Natural killer cell treated with Interleukin-12 subunit alpha and Interleukin-12 subunit beta and Interleukin-15 and Interleukin-18, amount 100 ng/mL, for 72 hours (primary cell): ENCODE measurements at places on chromosomes 7 and 10.

GRCh38 chr7:138679793-138680192 is 21.4 kb downstream of the SVOPL start:
- no peak for DNase-seq

DNA sequence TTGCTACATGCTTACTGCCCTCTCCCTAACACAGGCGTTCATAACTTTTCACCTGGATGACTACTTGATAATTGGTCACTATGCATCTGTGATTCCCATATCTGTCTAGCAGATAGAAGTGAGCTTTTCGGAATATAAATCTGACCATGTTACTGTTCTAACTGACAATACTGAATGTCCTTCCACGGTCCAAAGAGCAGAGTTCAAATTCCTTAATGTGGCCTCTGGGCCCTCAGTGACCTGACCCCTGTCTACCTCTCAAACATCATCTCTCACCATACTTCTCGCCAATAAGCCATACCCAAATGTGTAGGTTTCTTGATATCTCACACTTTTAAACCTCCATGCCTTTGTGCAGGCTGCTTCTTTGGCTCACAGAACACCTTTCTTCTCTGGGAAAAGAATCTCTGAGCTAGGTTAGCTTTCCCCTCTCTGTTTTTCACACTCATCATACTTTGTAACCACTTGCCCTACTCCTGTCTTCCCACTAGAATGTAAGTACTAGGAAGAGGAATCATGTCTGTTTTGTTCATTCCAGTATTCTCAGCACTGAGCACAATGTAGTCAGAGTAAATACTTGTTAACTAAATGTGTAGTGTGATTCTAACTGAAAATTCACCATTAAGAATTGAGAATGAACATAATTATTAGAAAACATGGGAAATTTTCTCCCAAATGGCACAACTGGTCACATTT is 39.2 kb upstream of the LRRC17 start:
- DNase-seq, result no peak

DNA sequence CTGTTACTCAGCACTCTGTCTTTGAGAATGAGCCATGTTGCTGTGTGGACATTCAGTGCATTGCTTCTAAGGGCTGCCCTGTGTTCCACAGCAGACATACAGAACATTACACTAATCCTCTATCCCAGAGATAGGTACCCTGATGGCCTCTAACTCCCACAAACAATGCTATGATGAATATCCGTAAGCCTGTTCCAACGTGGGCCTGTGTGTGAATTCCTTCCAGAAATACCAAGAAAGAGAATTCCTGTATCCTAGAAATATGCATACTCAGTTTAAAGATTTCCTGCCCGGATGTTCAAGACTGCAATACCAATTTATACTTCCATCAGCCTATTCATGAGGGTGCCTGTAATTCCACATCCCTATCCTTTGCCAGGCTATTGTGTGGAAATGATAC is 21.3 kb upstream of the ST8SIA6 start:
- DNase-seq, result no peak

DNA sequence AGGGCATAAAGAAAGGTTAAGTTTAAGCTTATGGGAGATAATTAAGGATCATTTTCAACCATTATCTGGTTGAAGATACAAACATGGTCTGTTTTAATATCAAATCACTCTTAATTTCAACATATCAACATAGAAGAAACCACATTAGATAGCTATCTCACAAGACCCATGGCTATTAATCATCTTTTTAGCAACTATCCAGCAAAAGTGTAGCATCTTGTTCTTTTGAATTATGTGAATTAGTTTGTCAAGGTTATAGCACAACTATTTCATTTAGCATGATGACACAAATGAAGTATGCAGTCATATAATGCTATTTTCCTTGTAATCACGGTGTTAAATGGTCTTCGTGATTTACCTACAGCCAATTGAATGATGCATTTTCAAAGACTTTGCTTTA is 58.9 kb upstream of the PPP1R9A start:
- no peak for DNase-seq

GRCh38 chr7:41777894-41778596 is 75.2 kb upstream of the INHBA start:
- no peak for DNase-seq

DNA sequence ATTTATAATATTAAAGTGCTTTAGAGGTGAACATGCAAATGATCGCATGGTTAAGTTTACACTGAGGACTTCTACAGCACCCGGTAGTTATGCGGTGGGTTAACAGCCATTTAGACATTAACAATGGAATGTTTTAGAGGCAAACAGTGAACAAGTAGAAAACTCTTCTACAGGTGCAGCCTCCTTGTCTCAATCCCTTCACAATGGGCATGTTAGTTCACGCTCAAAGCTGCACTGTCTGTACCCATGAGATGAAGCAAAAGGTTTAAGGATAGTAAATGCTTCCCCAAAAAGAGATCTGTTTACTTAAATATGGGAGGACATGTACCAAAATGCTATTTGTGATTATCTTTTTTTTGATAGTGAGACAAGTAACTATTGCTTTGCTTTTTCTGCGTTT is 25.1 kb downstream of the PUS7 start:
- no peak for DNase-seq

GRCh38 chr10:129057856-129058663 is 409.0 kb upstream of the MGMT start:
- DNase-seq, result no peak

DNA sequence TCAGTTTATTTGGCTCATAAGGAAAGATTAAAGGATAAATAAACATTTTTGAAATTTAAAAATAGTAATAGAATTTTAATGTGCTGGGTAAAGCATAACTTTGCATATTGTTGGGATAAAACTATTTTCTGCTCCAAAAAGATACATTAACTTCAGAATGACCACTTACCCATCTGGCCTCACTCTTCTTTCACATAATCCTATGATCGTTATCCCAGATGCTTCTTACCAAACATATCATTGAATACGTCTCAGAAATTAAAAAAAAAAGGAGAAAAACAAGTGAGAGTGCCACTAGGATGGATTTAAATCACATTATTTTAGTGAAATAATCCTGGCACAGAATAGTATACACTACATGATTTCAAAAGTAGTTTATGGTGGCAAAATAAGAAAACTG is 677.5 kb upstream of the ZWINT start:
- no peak for DNase-seq

GRCh38 chr10:72887043-72887442 is 6.5 kb upstream of the OIT3 start:
- DNase-seq, result no peak

GRCh38 chr10:85575441-85575840 is 791.2 kb downstream of the GRID1 start:
- DNase-seq, result no peak

- no peak for DNase-seq
Observed at GRCh38 chr7:134174795-134175261, 47.7 kb downstream of the LRGUK start.

DNA sequence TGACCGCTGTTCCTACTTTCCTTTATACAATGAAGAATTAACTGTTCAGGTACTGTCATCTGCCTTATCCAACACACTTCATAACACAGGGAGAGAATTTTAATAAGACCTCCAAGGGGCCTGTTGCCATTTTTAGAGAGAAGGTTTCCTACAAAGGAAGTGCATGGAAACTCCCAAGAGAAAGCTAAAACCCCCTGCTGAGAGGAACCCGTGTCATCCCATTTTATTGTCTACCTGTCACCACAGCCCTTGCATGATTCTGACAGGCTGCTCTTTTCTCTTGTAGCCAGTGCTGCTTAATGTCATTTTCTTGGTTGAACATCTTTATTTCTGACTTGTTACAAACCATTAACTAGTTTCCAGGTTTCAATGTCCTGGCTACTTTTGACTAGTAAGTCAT is 98.4 kb downstream of the SNX10 start:
- DNase-seq, result no peak

DNA sequence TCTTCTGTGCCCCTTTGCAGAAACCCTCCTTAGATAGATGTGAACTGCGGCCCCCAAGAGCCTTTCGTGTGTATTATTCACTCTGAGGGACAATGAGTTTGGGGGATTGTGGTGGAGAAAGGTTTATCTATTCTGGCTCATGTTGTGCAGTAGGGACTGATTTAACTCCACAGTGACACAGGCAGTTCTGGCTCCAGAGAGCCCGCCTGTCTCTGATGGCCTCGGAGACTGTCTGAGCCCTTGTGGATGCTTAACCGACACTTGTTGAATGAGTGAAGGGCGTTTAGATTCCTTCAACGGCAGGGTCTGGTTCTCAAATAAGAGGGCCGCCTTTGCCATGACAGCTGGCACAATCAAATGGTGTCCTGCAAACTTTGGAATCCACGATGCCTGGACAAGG is 5.8 kb downstream of the NPTX2 start:
- DNase-seq, result no peak

- DNase-seq, result no peak
Observed at GRCh38 chr7:149456506-149457421, 4.1 kb downstream of the ZNF777 start.

DNA sequence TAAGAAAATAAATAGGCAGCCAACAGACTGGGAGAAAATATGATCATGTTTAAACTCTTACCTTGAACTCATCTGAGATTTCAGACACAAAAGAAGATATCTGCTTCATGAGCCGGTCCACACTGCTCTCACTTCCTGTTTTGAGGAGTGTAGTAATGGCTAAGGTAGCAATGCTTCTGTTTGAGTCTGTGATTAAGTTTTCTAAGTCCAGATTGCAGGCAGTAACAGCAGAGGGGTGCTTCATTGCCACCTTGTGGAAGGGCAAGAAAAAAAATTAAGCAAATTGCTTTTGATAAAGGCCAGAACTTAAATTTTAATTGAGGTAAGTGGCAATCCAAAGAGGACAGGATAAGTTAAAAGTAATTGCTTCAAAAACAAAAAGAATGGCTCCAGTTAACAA is 69.1 kb downstream of the MEST start:
- DNase-seq, result no peak

GRCh38 chr7:4566714-4567113 is 115.4 kb upstream of the FOXK1 start:
- DNase-seq, result no peak

DNA sequence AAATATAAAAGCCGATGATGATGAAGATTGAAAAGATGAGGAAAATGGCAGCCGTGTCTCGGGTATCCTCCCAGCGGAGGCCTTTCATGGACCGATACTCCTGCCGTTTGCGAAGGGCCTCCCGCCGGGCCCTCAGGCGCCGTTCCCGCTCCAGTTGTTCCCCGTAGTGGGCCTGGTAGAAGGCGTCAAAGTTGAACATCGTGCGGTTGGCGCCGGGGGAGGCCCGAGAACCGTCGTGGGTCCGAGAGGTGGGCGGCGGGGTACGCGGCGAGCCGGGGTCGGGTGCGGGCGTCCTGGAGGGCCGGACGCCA is 553 bp downstream of the DNAJC30 start:
- no peak for DNase-seq

DNA sequence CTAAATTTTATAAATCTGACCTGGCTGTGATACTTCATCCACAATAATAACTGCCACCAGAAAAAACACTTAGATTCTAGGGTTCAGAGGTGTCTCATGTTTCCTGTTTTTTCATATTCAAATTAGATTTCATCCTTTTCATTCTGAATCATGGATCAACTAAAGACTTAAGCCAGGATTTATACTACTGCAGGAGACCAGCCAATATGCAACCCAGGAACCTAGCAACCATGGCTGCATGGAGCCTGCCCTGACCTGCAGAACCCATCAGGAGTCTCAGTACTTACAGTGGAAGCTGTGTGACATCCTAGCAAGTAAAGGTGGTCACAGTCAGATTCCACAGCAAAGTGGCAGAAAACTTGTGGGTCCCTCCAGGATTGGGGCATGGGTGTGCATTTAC is 40.5 kb upstream of the RNF148 start:
- DNase-seq, result no peak

- no peak for DNase-seq
Observed at GRCh38 chr10:119299531-119299930, 92.2 kb downstream of the GRK5 start.

GRCh38 chr10:89206402-89207180 is 526 bp downstream of the CH25H start:
- no peak for DNase-seq

DNA sequence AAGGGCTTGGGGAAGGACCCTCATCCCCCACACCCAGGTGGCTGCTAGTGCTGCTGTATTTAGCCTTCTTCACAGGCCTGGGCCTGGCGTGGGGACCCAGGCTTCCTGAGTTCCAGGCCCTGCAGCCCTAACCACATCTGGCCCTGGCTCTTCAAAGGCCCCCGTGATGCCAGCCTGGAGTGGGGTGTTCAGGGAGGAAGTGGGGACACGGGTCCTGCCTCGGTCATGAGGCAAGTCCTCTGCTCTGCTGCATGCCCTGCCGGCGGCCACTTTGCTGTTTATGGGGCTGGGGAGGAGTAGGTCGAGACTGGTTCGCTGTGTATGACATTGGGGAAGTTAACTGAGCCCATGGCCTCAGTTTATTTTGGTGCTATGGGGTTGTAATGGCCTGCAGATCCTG is 8.5 kb upstream of the AQP1 start:
- DNase-seq, result no peak

DNA sequence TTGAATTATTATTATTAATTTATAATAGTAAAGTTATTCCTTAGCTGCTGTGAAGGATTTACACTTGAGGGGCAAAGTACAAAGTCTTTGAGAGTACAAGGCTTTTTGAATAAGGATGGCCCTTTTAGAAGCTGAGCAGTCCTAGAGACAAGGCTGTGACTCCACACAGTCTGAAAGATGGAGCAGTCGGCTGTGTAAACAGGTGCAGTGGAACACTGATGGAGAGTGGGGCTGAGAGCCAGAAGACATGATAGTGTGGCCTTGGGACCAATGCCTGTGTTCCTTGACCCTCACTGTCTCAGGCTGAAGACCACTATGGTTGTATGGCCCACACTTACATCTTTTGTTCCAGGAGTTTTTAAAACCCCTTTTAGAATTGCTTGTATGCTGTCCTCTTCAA is 311.2 kb upstream of the PHF14 start:
- DNase-seq, result no peak

DNA sequence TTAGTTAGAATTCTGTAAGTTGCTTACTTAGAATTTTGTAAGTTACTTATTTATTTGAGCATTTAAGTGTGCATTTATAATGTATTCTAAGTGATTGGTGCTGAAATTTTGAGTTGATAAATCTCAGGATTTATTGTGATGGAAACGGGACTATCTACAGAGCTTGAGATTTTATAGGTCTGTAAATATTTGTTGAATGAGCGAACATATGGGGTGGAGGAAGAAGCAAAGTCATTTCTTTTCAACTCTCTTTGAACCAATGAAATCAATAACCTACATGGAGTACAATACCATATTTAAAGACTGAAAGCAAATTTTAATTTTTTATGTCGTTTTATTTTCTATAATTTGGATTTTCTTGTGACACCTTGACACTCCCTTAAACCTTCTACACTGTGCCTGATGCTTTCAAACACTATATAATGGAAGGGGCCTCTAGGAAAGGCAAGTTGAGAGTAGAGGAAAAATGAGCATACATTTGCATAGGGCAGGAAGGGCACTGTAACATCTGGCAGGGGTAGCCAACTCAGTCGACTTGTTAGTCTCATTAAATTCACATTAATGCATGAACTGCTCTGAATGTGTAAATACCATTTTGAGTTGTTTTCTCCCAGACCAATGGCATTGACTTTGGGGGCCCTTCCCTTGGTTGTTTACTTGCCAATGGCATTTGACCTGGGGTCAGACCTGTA is 204.2 kb downstream of the DYNC1I1 start:
- no peak for DNase-seq
